ENCODE measurements at places on chromosomes 4 and X.

GRCh38 chrX:56783450-56783831 lies 54.4 kb downstream of the NBDY start:
- peak; percentile 74 for DNase-seq

DNA sequence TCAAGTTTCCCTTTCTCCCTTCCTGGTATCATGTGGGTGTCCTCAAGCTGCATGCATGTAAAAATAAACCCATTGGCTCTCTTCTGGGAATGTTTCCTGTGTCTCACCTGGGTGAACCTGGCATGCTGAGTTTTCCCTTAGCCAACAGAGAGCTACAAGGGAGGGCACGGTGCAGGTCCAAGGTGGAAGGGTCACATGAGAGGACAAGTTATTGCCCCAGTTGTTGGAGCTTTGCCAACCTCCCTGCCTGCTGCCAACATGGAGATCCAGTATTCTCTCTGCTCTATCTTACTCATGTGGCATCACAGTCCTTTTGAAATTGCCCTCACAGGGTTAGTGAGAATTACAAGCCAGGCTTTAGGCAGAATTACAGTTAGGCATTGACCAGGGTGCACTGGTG lies 196.1 kb upstream of the GYPA start:
- no peak for DNase-seq

DNA sequence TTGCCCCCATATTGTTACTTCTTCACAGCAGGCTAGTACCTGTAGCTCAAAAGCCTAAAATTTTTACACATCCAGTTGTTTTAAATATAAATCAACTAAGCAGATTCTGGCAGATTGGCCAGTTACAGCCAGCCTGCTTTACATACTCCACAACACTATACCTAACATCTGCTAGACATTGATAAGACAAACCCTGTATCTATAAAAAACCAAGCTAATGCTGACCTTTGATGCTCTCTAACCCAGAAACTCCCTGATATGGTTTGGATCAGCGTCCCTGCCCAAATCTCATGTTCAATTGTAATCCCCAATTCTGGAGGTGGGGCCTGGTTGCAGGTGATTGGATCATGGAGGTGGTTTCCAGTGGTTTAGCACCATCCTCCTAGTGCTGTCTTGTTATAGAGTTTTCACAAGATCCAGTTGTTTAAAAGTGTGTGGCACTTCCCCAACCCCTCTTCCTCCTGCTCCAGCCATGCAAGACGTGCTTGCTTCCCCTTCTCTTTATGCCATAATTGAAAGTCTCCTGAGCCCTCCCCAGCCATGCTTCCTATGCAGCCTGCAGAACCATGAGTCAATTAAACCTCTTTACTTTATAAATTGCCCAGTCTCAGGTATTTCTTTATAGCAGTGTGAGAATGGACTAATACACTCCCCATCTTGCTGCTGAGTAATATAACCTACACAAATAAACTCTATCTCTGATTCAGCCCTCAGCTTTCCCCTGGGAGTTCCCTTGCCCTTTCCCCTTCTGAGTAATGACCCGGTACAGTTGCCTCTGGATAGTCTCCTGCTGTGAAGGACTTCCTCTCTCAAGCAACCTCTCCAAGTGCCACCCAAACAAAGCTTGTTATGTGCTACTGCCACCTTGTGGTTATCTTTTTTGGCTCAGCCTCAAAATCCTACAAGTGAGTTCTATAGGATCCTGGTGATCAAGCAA lies 39.6 kb downstream of the ZCCHC13 start:
- peak; percentile 52 for DNase-seq

- DNase-seq, result no peak
These were observed 25.3 kb upstream of the LEF1 start for GRCh38 chr4:108193886-108194672.

DNA sequence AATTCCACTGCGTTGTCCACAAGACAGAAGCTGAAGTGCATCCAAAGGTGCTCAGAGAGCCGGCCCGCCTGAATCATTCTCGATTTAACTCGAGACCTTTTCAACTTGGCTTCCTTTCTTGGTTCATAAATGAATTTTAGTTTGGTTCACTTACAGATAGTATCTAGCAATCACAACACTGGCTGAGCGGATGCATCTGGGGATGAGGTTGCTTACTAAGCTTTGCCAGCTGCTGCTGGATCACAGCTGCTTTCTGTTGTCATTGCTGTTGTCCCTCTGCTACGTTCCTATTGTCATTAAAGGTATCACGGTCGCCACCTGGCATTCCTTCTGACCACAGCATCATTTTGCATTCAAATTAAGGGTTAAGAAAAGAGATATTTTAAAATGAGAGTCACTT lies 115.5 kb downstream of the NFKB1 start:
- DNase-seq, result no peak

- no peak for DNase-seq
These were observed 545.0 kb upstream of the TENM3 start for GRCh38 chr4:181698221-181698620.

- no peak for DNase-seq
These were observed 6.3 kb downstream of the AMMECR1 start for GRCh38 chrX:110311437-110312230.

DNA sequence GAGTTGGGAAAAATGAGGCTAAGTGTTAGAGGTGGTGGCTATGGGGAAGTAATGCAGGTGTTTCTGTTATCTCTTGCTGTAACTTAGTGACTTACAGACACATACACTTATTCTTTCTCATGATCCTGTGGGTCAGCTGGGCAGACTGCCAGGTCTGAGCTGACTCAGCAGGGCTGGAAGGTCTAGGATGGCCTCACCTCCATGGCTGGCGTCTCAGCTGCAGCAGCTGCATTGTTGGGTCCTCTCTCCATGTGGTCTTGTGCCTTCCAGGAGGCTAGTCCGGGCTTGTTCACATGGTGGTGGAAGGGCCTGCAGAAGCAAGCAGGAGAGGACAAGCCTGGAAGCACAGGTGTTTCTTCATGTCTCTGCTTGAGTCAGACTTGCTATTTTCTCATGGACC lies 172.7 kb downstream of the NHS start:
- no peak for DNase-seq

GRCh38 chrX:143536176-143536575 lies 18.9 kb upstream of the SPANXN3 start:
- no peak for DNase-seq

DNA sequence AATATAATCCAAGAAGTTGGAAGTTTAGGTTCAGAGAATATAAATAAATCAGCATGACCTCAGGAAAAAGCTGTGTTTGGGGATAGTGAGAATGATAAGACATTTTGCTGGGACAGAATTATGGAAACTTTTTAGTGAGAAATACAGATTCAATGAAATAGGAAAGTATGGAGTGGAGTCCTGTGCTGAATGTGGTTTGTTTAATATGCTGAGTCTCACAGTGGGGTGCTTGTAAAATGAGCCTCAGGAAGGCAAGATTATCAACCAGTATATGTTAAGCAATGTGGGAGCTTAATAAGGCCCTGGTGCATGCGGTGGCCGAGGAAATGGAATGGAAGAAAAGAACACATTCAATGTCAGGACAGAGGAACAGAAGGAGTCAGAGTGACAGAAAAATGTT lies 1554.7 kb upstream of the TENM3 start:
- DNase-seq, result no peak

- DNase-seq, result no peak
These were observed 215.2 kb downstream of the SLC4A4 start for GRCh38 chr4:71554025-71554424.

DNA sequence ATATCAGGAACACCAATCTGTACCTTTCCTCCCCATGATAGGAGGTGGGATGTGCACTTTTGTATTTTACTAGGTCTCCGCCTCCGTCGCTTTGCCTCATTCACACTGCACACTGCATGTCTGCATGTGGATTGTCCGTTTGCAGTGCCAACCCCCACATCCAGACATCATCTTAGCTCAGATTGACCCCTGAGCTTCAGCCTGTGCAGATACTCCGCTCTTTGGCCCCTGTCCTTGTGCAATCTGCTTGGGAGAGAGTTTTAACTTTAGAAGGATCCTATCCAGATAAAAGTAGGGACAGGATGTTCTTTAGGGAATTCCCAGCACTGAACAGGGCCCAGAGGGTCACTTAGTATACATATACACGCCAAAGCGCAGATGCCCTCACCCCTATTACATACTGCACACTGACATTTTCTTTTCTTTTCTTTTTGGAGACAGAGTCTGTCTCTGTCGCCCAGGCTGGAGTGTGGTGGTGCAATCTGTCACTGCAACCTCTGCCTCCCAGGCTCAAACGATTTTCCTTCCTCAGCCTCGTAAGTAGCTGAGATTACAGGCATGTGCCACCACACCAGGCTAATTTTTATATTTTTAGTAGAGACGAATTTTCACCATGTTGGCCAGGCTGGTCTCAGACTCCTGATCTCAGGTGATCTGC lies 43.3 kb upstream of the FBXW7 start:
- DNase-seq, result no peak

- DNase-seq, result no peak
These were observed 1415.8 kb upstream of the TENM3 start for GRCh38 chr4:180827232-180828009.

- DNase-seq, result no peak
These were observed 52.2 kb upstream of the PCDH7 start for GRCh38 chr4:30667919-30668318.

DNA sequence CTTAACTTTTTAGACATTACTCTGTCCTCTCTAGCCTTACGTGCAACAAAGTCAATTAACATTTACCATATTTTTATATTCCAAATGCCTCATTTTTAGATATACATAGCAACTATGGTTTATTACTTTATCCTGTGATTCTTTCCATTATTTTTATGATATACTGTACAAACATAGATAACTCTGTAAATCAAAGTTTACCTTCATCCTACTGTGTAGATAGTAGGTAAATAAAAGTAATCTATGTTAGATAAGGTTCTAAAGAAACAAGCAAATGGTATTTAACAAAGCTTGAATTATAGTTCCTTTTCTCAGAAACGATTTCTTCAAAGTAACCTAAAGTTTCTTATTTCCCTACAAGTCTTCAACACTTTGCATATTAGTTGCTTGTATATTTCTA lies 350.0 kb downstream of the GALNTL6 start:
- no peak for DNase-seq

DNA sequence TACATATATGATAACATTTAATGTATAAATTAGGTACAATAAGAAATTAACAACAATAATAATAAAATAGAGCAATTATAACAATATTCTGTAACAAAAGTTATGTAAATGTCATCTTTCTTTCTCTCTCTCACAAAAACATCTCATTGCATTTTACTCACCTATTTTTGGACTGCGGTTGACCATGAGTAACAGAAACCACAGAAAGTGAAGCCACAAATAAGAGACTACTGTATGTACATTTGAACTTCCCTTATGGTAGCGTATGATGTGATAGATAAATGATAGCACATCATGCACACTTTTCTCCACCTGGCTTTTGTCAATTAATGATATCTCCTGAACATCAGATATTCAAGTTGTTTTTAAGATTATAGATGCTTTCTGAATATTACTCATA lies 80.5 kb downstream of the HNRNPD start:
- no peak for DNase-seq

DNA sequence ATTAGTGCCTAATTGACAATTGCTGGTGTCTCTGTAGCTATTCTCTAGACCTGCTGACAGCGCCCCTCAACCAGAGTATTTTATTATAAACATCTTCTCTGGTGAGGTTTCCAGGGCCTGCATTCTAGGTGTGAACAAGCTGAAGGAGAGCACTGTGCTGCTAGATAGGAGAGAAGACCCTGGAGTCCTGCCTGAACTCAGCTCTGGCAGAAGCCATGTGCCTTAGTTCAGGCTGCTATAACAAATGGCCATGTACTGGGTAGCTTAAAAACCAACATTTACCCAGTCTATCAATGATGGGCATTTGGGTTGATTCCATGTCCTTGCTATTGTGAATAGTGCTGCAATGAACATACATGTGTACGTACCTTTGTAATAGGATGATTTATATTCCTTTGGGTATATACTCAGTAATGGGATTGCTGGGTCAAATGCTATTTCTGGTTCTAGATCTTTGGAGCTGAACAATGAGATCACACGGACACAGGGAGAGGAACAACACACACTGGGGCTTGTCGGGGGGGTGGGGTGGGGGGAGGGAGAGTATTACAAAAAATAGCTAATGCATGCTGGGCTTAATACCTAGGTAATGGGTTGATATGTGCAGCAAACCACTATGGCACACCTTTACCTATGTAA lies 185.5 kb upstream of the CPEB2 start:
- no peak for DNase-seq

- peak; percentile 30 for DNase-seq
These were observed 362.5 kb upstream of the TRAM1L1 start for GRCh38 chr4:117447925-117448324.

DNA sequence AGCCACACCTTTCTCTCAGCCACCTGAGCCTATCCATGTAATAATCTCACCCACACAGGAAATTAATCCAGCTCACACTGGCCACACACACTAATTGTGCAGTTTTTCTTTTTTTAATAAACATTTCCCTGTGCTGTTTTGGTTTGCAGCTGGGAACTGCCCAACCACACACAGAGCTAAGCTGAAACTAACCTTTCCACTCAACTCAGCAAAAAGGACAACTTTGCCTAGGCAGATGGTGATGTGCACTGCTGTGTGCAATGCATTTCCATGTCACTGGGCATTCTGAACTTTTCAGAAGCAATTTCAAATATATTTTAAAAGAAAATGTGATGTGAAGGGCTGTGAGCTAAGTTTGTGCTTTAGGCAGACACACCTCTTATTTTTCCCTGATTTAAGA lies 70.0 kb upstream of the TLL1 start:
- DNase-seq, result no peak

GRCh38 chr4:20995610-20996009 lies 295.4 kb downstream of the PACRGL start:
- DNase-seq, result no peak

GRCh38 chr4:182338746-182339145 lies 95.5 kb downstream of the TENM3 start:
- no peak for DNase-seq

Data from WERI-Rb-1 (cell line).